ENCODE measurements at places on chromosomes 11 and 22.
A peak's percentile ranks its signal among the peaks of the same experiment; 100 is the strongest.

DNA sequence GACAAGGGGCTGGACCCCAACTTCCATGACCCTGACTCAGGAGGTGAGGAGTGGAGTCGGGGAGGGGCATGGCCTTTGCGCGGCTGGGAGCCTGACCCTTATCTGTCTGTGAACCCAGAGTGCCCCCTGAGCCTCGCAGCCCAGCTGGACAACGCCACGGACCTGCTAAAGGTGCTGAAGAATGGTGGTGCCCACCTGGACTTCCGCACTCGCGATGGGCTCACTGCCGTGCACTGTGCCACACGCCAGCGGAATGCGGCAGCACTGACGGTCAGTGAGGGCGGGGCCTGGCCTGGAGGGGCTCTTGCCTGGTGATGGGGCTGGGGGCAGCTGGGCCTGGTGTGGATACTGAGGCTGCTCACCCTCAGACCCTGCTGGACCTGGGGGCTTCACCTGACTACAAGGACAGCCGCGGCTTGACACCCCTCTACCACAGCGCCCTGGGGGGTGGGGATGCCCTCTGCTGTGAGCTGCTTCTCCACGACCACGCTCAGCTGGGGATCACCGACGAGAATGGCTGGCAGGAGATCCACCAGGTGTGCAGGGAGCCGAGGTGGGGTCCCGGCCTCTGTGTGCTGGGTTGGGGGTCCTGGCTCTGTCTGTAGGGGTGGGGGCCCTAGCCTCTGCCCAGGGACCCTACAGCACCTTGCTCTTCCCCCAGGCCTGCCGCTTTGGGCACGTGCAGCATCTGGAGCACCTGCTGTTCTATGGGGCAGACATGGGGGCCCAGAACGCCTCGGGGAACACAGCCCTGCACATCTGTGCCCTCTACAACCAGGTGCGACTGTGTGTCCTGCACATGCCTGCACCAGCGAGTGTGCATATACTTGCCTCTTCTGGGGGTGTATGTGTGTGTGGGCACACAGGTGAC, 6.3 kb downstream of the SHANK3 start:
- no peak for DNase-seq

GRCh38 chr11:73001615-73002014, 140.5 kb downstream of the FCHSD2 start:
- peak; percentile 5 for DNase-seq

DNA sequence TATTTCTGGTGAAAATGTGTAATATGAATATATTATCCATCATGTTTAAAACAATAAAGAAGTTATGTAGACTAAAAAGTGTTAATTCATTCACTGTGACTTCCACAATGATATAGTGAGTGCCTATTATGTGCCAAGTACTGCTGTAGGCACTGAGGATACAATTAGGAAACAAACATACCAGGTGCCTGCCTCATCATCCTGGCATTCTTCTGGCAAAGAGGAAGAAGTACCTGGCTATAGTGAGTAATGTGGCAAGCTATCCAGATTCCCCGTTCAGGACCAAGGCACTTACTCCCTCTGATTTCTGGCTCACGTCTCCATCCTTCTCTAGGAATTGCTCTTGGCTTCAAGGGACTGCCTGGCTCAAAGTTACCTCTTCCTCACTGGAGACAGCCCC, 77.5 kb upstream of the CLMP start:
- DNase-seq = no peak

DNA sequence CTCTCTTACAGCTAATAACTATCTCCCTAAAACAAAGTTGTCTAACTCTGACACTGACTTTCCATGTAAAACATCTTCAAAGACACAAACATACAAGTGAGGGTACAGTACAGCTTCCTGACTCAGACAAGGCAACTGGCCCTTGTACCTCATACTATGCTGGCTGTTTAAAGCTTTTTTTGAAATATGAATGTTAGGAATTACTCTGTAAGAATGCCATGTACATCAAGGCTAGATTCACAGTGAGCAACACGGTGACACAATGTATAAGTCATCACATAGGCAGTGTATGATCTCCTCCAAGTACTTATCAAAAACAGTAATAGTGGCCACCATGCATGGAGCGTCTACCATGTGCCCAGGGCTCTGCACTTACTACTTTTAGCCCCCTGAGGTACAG, 28.6 kb downstream of the ALG8 start:
- DNase-seq = no peak

- DNase-seq = no peak
Measured at GRCh38 chr22:19843107-19843856, 11.4 kb downstream of the GNB1L start.

DNA sequence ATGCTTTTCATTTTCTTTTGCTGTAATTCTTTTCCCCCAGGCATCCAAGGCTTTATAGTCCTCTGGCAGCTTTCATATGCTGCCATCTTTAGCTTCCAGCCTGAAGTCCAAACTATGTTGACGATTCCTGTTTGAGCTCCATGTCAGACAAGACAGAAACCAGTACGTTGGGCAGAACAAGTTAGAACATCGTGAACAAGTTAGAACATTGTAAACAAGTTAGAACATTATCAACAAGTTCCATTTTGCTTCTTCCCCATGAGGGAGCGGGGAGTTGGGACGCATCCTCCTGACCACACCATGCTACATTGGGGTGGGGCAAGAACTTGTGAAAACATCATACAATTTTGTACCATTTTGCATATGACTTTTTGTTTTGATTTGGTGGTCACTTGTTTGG, 23.9 kb downstream of the GLB1L2 start:
- DNase-seq = no peak

Data from NCI-H1694 treated with DMSO at 0.1 percent for 48 hours (cell line).